ENCODE measurements at places on chromosomes 7 and 10.

DNA sequence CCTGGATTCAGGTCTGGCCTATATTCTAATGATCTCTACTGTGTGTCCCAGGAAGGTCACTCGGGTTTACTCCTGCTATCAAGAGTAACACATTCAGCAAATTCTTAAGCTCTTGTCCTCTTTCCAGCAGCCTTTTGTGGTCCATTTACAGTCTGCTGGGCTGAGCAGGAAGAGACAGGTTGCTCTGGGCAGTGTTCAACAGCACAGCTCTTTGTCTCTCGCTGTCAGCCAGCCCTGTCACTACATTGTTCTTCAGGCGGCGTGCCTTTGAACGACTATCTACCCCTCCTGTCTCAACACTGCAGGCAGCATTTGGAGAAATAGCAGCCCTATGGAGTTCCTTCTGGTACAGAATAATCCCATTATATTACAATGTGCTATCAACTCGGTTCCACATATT, 192.2 kb upstream of the TBX20 start:
- no peak for ATAC-seq

DNA sequence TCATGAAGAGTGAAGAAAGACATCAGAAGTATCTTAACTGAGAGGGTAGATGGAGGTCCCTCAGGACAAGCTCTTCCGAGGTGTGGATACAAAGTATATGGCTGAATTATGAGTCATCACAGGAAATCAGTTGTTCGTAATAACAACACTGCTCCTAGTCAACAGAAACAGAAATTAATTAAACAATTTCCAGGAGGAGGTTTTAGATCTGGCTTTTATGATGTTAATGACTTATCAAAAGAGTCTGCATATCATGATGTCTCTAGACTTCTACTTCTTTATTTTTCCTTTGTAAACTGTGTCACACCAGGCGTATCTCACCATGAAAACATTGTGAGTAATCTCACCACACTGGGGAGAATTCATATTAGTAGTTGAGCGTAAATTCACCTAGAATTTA, 31.2 kb downstream of the OSBPL3 start:
- ATAC-seq, result no peak

- ATAC-seq, result no peak
These were observed 351.9 kb downstream of the DNAJB6 start for GRCh38 chr7:157688533-157689268.

GRCh38 chr10:93897070-93897780, 3.4 kb downstream of the SLC35G1 start:
- no peak for ATAC-seq

DNA sequence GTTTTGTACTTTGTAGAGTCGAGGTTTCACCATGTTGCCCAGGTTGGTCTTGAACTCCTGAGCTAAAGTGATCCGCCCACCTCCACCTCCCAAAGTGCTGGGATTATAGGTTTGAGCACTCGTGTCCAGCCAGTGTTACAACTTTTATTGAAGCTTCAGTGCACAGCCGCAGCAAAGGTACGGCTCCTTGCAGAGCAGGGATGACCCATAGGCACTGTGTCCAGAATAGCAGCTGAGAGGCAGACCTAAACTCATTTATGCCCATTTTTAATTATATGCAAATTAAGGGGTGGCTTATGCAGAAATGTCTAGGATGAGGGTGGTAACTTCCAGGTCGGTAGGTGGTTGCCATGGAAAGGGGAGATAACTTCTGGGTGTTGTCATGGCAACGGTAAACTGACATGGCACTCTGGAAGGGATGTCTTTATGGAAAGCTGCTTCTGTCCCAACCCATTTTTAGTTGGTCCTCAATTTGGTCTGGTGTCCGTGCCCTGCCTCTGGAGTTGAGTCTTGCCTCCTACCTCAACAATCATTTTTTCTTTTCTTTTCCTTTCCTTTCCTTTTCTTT, 22.7 kb downstream of the NYAP1 start:
- ATAC-seq, result no peak

GRCh38 chr7:14487701-14488395, 414.7 kb downstream of the DGKB start:
- no peak for ATAC-seq

- ATAC-seq, result no peak
These were observed 256.1 kb downstream of the ZMYND11 start for GRCh38 chr10:391305-391704.

DNA sequence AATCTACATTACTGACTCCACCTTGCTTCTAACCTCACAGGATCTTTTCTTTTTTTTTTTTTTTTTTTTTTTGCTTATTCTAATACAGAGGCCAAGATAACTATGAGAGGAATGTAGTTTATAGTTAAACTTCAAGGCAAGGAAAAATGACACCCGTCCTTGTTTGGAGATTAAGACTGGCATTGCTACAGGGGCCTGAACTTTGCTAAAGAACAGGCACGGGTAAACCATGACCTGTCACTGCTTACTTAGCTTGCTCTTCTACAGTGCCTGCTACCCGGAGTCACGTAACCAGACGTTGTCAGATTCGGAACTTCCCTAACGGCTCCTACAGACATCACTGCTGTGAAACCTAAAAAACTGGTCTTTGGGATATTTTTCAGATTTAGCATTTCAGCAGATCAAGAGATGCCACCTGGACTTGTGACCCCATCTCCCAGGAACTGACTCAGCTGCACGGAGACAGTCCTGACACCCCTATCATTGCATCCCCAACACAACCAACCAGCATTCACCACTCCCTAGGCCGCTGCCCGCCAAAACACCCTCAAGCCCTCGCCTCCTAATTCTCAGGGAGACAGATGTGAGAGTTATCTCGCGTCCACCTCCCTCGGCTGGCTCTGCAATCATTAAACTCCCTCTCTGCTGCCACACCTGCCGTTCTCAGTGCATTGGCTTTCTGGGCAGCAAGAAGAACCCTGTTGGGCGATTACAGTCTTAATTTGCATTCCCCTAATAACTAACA, 27.5 kb downstream of the MAD1L1 start:
- ATAC-seq, result no peak

Measured in stimulated activated memory B cell treated with anti-CD40 and anti-IgM and Interleukin-4, amounts not matched to agents 10 μg/mL and 1 μg/mL and 100 μg/mL, for 72 hours (primary cell).